ENCODE measurements at places on chromosomes 12 and 14. TPM values are rescaled to one million over a fixed set of nuclear protein-coding genes. Genes with fewer than 3 reads are reported as not detected.

Gene CMA1
- not detected for total RNA-seq

GRCh38 chr14:23285530-23286019, 357 bp downstream of the HOMEZ start:
- H3K36me3 ChIP-seq, result peaks cover 2% of the 10 kb centered on the region
- H3K27me3 ChIP-seq, result no peaks in the 10 kb centered on the region
- DNase-seq, result no peak
- H3K4me3 ChIP-seq, result peak overlapping the region; percentile 97

Gene PLEKHG7
- not detected for total RNA-seq

Gene OR6C68
- total RNA-seq, result not detected

Gene AICDA
- not detected for total RNA-seq

Gene POTEG
- total RNA-seq, result not detected

DNA sequence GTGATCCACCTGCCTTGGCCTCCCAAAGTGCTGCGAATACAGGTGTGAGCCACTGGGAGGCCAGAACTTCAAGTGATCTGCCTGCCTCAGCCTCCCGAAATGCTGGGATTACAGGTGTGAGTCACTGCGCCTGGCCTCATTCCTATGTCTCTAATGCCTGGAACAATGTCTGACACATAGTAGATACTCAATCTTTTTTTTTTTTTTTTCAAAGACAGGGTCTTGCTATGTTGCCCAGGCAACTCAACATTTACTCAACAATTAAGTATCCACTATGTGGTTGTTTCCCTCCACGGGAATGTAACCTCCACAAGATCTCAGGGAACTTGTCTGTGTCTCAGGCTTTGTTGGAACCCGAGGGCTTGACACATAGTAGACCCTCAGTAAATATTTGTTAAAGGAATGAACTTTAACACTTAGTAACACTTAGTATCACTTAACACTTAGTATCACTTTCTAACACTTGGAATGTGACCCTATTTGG, 3.0 kb upstream of the TMEM120B start:
- DNase-seq, result no peak
- no peak overlapping the region for H3K27ac ChIP-seq
- H3K27me3 ChIP-seq, result no peaks in the 10 kb centered on the region
- H3K4me1 ChIP-seq, result peaks cover 22% of the 10 kb centered on the region

GRCh38 chr14:49193332-49194065, 392.7 kb downstream of the RPS29 start:
- H3K27me3 ChIP-seq, result peaks cover 5% of the 10 kb centered on the region
- no peak for DNase-seq
- no peak overlapping the region for H3K4me3 ChIP-seq
- H3K36me3 ChIP-seq, result no peaks in the 10 kb centered on the region

Gene GRIN2B
- total RNA-seq, result not detected

DNA sequence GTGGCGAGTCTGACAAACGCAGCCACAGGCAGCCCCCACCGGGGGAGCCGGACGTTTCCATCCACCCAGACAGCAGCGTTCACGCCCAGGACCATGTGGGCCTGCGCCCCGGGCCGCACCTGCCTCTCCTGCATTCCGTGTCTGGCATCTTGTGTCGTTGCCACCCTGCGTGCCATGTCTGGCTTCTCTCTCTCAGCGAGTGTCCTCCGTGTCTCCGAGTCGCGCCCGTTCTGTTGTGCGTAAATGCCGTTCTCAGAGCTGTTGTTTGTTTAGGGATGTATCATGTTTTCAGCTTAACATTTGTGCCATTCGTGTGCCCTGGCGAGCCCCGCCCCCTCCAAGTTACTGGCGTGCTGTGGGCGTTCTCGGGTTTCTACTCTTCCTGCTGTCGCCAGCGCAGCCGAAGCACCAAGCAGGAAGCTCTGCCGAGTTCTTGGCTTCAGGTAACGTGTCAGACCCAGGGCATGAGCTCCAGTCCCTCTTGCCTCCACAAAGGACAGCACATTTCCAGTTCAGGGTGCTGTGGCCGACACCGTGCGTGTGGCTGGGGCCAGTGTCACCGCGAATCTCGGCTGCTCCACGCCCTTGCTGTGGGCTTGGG, 34.6 kb downstream of the NOC4L start:
- H3K4me3 ChIP-seq, result peak overlapping the region; percentile 71
- no peak overlapping the region for H3K27ac ChIP-seq
- H3K36me3 ChIP-seq, result no peaks in the 10 kb centered on the region
- H3K27me3 ChIP-seq, result no peaks in the 10 kb centered on the region

DNA sequence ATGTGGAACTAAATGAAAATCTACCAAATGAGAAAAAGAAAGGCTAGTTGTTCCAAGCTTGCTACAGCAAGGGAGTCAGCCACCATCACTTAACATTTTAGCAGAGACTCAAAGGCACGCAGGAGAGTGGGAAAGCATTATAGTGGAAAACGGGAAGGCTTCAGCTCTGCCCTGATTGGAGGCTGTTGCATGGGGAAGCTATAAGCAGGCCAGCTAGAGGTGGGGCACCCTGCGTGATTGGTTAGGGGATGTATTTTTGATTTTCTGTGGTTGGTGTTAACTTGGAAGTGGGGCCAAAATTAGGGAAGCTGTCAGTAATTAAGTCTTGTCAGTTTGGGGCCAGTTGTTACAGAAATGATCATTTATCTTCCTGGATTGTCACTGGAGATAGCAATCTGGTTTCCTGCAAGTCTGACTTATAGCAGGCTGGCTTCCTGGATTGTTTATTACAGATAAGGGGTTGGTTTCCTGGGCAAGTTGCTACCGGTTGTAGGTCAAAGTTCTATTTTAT, 93.9 kb downstream of the FAR2 start:
- peaks cover 19% of the 10 kb centered on the region for H3K4me1 ChIP-seq

Gene RNASE3
- total RNA-seq, result not detected

Gene PTPN6
- total RNA-seq, result 238 TPM

GRCh38 chr12:65126482-65126881, 5.4 kb upstream of the WIF1 start:
- no peaks in the 10 kb centered on the region for H3K36me3 ChIP-seq
- H3K27me3 ChIP-seq, result peaks cover 11% of the 10 kb centered on the region
- H3K4me1 ChIP-seq, result peaks cover 6% of the 10 kb centered on the region
- DNase-seq, result no peak

DNA sequence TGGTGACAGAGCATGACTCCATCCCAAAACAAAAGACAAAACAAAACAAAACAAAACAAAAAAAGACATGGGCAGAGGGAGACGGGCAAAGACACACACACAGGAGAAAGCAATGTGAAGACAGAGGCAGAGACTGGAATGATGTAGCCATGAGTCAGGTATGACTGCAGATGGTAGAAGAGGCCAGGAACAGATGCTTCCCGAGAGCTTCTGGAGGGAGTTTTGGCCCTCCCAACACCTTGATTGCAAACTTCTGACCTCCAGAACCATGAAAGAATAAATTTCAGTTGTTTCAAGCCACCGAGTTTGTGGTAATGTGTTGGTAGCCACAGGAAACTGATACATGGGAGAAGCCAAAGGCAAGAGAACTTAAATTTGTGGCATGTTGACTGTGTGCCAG, 27.1 kb downstream of the VWF start:
- H3K4me1 ChIP-seq, result peaks cover 11% of the 10 kb centered on the region
- H3K36me3 ChIP-seq, result no peaks in the 10 kb centered on the region
- DNase-seq, result no peak
- H3K27me3 ChIP-seq, result peaks cover 8% of the 10 kb centered on the region
- H3K27ac ChIP-seq, result no peak overlapping the region
- H3K4me3 ChIP-seq, result no peak overlapping the region

DNA sequence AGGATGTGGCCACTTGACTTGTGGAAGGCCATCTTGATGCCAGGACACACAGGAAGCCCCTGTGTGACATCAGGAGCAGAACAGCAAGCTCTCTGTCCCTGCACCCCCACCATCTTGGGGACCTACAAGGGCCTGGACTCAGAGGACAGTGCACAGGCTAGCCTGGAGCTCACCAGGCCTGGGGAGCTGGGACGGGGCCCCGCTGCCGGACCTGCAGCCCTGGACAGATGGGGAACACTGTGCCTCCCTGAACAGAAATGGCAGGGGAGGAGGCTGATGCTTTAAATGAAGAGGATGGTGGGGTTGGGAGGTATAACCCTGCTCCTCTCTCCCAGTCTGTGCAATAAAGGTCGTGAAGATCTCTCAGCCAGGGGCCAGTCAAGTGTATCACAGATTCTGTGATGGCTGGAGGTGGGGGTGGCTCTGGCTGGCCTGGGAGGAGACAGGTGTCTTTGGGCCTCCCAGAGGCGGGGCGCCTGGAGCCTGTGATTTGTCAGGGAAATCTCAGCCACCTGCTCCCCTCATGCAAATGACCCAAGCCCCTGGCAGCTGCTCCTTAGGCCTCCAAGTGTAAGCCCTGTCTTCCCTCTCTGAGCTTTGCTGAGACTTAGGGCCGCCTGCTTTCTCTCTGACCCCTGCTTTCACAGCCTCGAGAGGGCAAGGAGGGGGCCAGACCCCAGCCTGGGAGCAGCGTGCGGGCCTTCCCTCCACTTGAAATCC, 1.1 kb upstream of the GNB3 start:
- H3K4me3 ChIP-seq, result no peak overlapping the region
- H3K4me1 ChIP-seq, result peaks cover 2% of the 10 kb centered on the region
- no peak for DNase-seq
- no peak overlapping the region for H3K27ac ChIP-seq
- H3K27me3 ChIP-seq, result no peaks in the 10 kb centered on the region
- no peaks in the 10 kb centered on the region for H3K36me3 ChIP-seq

GRCh38 chr12:95460896-95461295, 13.1 kb upstream of the METAP2 start:
- DNase-seq, result no peak
- peaks cover 8% of the 10 kb centered on the region for H3K36me3 ChIP-seq
- H3K27me3 ChIP-seq, result no peaks in the 10 kb centered on the region
- H3K27ac ChIP-seq, result no peak overlapping the region

Gene NT5DC3
- 5.6 TPM for total RNA-seq

Gene DEGS2
- total RNA-seq, result 1.8 TPM

Gene KRAS
- 34.4 TPM for total RNA-seq

- H3K36me3 ChIP-seq, result no peaks in the 10 kb centered on the region
- H3K27ac ChIP-seq, result no peak overlapping the region
- no peaks in the 10 kb centered on the region for H3K27me3 ChIP-seq
- no peak overlapping the region for H3K4me3 ChIP-seq
- peaks cover 11% of the 10 kb centered on the region for H3K4me1 ChIP-seq
- DNase-seq, result no peak
Observed at GRCh38 chr14:58808828-58809227, 171.1 kb downstream of the DACT1 start.

Gene OGFOD2
- 26.6 TPM for total RNA-seq

- H3K4me3 ChIP-seq, result no peak overlapping the region
- DNase-seq, result no peak
- no peaks in the 10 kb centered on the region for H3K4me1 ChIP-seq
Observed at GRCh38 chr14:42222924-42223471, 616.3 kb downstream of the LRFN5 start.

GRCh38 chr14:65360144-65360784, 52.3 kb upstream of the FUT8 start:
- peaks cover 14% of the 10 kb centered on the region for H3K36me3 ChIP-seq
- no peaks in the 10 kb centered on the region for H3K27me3 ChIP-seq
- H3K27ac ChIP-seq, result no peak overlapping the region
- H3K4me3 ChIP-seq, result no peak overlapping the region
- no peak for DNase-seq
- peaks cover 46% of the 10 kb centered on the region for H3K4me1 ChIP-seq

Measured in activated T-cell treated with anti-CD3 and anti-CD28 coated beads, Interleukin-2, amount 50 U/mL, for 72 hours (primary cell).